ENCODE measurements at places on chromosomes 16 and 17.

GRCh38 chr17:40313668-40314583 lies 4.9 kb downstream of the RARA start:
- DNase-seq, result no peak

- DNase-seq, result no peak
Measured at GRCh38 chr16:50246299-50247122, 19.8 kb upstream of the ADCY7 start.

DNA sequence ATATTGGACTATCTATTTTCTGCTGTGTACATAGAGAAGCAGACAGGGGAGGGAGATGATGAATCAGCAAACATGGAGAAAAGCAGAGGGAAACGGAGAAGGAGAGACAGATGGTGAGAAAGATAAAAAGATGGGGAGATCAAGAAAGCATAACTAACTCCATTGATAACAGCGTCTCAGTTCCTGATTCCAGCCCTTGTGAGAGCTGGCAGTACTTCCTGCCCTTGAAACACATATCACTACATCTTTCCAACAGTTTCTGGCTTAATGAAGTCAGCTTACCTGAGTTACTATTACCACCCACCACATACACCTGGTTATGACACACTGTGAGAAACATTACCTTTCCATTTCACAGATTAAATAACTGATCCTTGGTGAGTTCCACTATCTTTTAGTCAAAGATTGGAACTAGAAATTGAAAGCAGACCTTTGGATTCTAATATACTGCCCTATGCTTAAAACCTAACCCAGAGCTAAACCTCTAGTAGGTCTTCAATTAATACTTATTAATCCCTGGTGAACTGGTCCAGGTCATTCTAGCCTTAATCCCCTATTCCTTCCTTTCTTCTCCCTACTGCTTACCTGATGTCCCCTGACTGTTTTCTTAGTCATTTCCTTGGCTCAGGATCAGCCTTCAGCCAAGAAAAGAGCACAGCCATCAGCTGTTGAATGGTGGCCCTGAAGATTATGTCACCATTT lies 346.6 kb upstream of the CCL2 start:
- DNase-seq, result no peak

DNA sequence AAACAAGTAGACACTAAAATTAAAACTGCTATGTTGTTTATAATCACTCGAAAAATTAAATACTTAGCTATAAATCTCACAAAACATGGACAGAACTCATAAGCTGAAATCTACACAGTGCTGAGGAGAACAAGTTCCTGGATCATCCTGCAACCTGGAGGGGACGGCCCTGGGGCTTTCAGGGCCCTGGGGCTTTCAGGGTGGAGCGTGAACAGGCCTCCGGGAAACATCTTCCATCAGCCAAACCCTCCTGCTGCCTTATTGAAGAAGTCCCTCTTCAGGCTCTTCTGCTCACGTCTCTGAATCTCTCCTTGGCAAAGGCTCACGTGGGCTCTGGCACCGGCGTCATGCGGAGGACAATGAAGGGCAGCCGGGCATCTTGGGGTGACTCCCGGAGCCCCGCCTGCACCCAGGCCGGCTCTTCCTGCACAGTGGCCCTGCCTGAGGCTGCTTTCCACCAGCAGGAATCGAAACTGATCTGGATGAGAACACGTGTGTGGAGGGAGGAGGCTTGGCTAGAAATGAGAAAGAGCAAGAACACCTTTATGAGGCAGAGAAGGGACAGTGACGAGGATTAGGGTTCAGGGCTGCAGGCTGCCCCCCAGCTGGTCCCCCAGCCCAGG lies 127.3 kb downstream of the CDRT15L2 start:
- no peak for DNase-seq

- DNase-seq, result no peak
Measured at GRCh38 chr17:79907217-79907715, 68.0 kb upstream of the CBX4 start.

- no peak for DNase-seq
Measured at GRCh38 chr16:21667575-21667974, 3.8 kb downstream of the OTOA start.

- DNase-seq, result no peak
Measured at GRCh38 chr16:77548766-77549165, 113.9 kb upstream of the ADAMTS18 start.

DNA sequence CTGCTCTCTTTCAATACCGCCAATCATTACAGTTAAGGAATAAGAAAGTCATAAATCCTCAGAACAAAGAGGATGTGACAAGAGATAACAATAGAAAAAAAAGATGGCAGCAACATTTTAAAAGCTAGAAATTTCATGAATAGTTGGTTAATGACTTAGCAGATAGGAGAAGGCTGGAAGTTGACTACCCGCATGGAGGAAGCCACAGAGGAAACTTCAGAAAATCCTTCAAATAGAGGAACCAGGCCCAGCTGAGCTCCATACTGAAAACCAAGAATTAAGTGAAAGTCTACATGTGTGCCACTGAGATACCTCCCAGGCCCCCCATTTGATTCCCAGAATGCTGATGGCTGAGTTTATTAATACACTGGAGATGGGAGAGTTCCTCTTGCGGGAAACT lies 109.3 kb downstream of the GSG1L start:
- DNase-seq, result no peak

DNA sequence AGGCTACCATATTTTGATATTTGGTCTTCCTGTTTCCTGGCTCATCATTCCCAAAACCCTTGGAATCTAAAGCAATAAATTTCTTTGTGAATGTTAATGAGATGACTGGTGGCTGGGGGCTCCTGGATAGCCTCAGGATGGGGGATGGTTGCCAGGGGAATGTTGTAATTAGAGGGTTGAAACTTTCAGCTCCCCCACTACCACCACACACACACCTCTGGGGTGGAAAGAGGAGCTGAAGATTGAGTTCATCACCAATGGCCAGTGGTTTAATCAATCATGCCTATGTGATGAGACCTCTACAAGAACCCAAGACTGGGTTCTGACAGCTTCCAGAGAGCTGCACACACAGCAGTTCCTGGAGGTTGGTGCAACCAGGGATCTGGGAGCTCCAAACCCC lies 59.1 kb downstream of the HS3ST3A1 start:
- DNase-seq, result no peak

DNA sequence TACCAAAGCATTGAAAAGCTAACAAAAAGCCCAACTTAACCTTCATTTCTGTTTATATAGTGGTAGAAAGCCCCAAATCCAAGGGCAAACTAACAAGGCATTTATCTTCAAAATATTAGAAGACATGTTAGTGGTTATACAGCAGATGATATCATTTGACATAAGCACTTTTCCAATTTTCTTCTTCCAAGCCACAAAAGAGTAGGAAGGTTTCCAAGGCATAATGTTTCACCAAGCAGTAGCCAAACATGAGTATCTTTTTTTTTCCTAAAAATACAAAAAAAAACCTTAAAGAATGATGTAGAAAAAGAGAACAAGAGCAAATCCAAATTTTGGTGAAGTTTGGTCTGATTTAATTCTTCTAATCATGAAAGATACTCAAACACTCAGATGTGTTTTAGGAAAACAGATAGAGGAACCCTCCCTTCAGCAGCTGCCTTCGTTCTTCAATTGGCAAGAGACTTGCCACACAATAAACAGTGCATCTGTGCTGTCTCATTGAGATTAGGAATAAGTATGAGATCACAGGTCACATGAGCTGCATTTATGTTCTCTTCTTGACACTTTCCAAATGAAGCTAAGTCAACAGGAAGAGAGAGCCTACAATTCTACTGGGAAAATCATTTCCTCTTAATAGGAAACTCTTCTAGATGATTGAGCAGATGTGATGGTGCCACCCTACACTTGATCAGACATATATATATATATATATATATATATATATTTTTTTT lies 106.7 kb downstream of the TTC19 start:
- no peak for DNase-seq

DNA sequence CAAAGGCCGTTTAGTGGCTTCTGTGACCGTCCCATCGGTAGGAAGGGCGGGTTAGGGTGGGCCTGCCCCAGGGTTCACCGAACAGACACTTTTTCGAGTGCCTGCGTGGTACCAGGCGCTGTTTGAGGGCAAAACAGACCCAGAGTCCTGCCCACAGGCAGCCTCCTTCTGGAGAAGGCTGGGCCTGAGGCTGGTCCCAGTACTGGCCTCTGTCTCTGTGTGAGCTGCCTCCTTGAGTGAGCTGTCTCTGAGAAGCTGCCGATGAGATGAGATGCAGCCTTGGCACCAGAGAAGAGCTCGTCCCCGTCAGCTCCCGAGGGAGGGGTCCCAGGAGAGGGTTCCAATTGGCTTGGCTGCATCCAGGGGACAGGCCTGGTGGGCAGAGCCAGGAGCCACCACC lies 53.1 kb downstream of the NKD1 start:
- no peak for DNase-seq

DNA sequence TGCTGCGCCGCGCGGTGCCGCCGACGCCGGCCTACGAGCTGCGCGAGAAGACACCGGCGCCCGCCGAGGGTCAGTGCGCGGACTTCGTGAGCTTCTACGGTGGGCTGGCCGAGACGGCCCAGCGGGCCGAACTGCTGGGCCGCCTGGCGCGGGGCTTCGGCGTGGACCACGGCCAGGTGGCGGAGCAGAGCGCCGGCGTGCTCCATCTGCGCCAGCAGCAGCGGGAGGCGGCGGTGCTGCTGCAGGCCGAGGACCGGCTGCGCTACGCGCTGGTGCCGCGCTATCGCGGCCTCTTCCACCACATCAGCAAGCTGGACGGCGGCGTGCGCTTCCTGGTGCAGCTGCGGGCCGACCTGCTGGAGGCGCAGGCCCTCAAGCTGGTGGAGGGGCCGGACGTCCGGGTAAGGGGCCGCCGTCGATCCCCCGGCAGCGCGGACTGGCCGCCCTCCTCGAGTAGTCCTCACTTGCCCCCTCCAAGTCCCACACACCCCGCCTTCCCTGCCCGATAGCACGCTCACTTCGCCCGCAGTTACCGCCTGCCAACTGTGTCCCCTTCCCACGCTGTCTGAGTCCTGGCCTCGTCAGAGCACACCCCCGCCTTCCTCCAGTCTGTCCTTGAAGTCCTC lies 470 bp downstream of the MLYCD start:
- no peak for DNase-seq

DNA sequence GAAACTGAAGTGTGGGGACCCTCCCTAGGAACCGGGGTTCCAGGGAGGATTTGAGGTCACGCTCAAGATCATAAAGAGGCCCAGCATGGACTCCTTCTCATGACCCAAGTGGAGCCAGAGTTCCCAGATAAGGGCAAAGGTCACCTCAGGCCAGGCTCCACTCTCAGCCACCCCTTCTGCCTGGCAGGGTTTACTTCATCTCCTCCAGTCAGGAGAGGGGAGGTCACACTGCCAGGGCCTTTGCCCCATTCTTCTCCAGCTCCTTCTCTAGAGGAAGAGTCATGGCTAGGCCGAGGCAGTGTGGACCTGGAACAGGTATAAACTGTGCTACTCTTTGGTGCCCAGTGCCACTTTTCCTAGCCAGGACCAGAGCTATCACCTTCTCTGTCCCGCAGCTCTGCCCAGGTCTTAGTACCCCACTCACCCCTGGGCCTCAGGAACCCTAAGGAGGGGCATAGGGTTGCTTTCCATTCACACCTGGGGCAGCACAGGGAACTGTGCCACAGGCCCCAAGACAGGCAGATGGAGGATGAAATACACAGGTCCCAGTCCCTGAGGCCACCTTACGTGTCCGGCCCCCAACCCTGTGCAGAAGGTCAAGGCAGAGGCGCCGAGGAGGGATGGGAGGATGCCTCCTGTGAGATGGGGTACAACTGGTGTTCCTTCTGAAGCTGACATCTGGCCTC lies 879 bp upstream of the ACSF2 start:
- no peak for DNase-seq

- DNase-seq, result no peak
Measured at GRCh38 chr16:79786389-79786788, 185.9 kb upstream of the MAF start.

DNA sequence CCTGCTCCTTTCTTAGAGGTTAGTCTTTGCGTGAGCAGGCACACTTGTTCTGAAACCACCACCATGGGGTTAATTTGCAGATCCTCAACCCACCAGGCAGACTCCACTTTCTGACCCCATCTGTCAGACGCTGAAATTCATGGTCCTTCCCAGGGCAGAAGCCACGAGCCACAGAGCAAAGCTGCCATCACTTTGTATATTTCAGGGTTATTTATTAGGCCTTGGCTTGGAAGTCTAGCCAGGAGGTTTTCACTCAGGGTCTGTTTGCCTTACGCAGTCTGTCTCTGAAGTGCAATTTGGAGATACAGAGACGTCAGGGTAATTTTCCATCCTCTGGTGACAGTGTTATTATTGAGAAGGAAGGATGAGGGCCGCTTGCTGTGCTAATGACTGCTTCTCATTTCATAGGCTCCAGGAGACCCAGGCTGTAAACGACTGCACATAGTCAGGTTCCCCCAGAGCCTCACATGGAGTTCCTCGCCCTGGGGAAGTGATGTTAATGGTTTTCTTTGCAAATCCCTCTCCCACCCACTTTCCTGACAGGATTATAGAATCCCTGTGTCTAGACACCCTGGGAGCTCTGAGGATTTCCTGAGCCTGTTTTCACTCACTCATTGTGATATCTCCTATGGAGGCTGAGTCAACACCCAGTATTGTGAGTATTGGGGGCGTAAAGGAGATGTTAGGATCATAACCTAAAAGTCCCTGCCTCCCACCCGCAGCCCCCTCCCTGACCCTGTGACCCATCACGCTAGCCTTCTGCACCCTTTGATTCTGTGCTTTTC lies 269.0 kb downstream of the ABCC12 start:
- no peak for DNase-seq

DNA sequence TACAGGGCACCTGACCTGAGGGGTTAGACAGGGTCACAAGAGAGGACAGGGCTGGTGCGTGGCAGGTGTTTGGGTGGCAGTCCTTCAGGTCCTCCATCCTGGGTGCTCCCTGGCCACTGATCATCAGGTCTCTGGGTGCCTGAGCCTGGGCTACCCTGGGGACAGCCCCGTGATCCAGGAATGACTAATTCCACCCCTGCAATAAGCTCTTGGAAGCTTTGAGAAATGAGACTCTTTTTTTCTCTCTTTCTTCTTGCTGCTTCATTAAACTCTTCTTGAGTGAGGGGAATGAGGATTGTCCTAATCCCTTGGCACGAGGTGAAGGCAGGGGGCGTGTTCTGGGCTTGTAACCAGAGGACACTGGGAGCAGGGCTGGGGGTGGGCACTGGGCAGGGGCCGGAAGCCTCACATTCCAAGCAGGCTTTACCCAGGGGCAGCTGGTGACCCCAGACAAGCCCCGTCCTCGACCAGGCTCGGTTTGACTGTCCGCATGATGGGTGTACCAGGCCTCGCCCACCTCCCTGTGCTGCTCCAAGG lies 21.4 kb upstream of the SPNS2 start:
- no peak for DNase-seq

DNA sequence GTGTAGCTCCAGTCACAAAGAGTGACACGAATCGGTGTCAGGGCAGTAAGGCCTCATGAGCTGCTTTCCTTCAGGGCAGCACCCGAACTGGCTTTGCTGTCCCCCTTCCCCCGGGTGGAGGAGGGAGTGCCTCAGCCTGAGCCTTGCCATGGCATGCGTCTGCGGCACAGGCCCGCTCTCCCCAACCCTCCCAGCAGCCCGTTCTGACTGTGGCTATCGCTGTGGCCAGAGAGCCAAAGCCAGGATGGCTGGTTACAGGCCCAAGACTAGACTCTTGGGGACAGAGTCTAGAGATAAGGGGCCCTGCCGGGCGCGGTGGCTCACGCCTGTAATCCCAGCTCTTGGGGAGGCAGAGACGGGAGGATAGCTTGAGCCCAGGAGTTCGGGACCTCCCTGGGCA lies 25.9 kb downstream of the CLUH start:
- DNase-seq, result no peak

- no peak for DNase-seq
Measured at GRCh38 chr17:18974407-18975149, 22.6 kb downstream of the SLC5A10 start.

- DNase-seq, result no peak
Measured at GRCh38 chr17:3828151-3828851, 17.7 kb downstream of the NCBP3 start.
